ENCODE measurements at places on chromosomes 1 and 21.

- no peak for DNase-seq
These were observed 101.9 kb upstream of the ZNF644 start for GRCh38 chr1:91123773-91124172.

- no peak for DNase-seq
These were observed 20.0 kb upstream of the EPHA2 start for GRCh38 chr1:16175610-16176553.

DNA sequence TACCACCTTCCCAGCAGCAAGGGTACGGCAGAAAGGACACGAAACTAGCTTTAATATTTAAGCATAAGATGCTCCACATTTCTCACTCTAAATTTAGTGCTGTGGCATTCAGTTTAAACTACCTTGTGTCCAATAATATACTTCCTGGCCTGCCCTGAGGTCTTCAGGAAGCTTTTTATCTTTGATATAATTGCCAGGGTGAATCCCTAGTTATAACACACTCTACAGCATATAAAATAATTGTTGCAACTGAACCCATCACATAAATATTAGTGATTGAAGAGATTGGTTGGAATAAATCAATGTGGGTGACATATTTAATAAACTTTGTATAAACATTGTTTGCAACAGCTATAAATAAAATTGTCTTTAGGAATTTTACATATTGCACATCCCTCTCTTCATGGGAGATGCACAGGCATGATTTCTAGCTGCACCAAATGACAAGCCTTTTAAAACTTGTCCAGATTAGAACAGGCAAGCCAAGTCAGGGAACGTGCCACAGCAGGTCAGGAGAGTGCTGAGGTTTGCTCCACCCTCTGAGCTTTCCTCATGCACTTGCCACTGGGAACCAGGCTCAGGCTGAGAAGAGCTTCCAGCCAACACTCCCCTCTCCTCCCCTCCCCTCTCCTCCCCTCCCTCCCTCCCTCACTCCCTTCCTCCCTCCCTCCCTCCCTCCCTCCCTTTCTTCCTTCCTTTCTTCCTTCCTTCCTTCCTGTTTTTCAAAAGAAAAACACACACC, 623.2 kb upstream of the PKN2 start:
- DNase-seq = no peak

GRCh38 chr1:87243573-87243972, 85.1 kb upstream of the LMO4 start:
- no peak for DNase-seq

- DNase-seq = no peak
These were observed 297.7 kb downstream of the PTPRC start for GRCh38 chr1:198936371-198937083.

DNA sequence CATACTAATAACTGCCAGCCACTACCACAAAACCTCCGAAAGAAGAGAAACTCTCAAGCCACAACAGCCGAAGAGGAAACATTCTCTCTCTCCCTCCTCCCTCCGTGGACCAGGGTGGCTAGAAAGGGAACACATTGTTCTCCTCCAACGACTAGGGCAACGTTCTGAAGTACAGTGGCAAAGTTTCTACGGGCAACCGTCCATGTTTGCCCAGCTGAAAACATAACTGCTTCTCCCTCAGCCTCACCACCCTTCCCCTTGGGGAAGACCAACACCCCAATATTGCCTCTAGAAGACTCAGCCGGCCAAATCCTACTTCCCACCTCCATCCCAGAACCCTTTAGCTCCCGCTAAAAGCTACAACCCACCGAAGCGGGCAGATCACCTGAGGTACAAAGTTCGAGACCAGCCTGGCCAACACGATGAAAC, 2.0 kb downstream of the GLUL start:
- no peak for DNase-seq

GRCh38 chr1:182101415-182102042, 40.0 kb upstream of the ZNF648 start:
- no peak for DNase-seq

DNA sequence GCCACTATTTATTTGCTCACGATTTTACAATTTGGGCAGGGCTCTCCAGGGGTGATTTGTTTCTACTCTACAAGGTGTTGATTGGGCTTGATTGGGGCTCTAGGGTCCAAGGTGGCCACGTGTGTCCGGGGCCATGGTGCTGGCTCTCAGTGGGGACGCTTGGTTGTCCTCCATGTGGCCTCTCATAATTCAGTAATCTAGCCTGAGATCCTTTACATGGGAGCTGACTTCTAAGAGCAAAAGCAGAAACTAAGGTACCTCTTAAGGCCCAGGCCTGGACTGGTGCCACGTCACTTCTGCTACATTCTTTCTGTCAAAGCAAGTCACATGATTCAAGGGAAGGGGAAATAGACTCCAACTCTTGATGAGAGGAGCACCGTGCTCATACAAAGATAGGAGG, 8.1 kb upstream of the PSRC1 start:
- no peak for DNase-seq
